ENCODE measurements at places on chromosomes 5 and 9.
A peak's percentile ranks its signal among the peaks of the same experiment; 100 is the strongest.

DNA sequence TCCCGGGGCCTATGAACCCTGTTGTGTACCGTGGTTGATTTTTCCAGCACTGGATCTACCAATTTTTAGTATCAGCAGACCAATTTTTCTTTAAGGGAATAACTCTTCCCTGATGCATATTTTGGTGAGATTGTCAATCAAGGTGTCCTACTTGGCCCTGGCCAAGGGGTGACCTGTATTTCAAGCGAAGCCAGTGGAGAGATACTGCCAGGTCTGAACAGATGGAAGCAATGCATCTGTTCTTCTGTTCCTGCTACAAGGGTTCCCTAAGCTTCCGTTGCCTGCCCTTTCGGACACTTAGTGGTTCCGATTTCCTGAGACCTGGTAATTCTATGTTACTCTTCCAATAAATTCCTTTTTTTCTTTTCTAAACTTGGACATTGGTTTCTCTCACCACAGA lies 37.3 kb downstream of the ADAM19 start:
- no peak for DNase-seq

DNA sequence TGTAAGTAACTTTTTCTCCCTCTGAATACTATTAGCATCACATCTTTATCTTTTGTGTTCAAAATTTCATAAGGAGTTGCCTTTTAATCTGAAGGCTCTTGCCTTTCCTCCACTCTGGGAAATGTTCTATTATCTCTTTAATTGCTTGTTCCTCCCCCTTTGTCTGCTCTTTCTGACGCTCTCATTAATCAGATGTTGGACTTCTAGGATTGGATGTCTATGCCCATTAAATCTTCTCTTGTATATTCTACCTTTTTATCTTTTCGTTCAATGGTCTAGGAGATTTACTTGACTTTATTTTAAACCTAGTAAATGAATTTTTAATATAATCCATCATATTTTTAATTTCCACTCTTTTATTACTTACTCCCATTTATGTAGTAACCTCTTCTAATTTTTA lies 76.7 kb downstream of the MARCHF3 start:
- DNase-seq = no peak

- DNase-seq = no peak
These were observed 27.3 kb downstream of the DMGDH start for GRCh38 chr5:79042188-79042587.

DNA sequence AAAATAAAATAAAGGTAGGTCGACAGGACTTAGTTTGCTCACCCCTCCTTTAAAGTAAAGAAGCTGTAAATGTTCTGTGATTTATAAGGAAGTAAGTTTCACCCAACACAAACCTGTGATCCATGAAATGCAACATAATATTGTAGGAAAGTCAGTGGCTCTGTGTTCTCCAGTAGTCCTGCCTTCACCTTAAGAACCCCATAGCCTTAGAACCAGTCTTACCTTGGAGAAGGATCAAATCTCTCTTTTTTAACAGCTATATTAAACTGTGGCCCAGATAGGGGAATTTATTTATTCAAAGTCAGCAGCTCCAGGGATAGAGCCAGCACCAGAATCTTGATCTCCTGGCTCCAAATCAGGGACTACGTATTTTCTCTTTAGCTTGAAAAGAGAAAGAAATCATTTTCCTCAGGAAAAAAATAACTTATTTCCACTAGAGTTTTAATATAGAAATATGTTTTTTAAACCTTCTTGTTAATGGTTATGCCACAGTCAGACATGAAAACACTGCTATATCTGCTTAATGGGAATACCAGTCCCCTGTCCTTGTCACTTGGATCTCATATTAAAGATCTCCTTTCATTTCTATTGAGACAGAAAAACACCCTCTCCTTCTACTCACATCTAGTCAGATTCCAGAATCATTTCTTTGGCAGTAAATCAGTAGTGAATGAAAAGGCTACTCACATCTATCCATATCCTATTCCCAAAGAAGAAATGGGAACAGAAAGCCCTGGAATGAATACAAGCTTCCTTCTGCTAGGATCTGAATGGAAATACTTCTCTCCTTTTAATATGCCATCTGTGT lies 269.2 kb upstream of the TNC start:
- DNase-seq = no peak

GRCh38 chr9:134333234-134333873 lies 7.1 kb downstream of the RXRA start:
- no peak for DNase-seq

GRCh38 chr9:136645903-136646754 lies 16.6 kb upstream of the EGFL7 start:
- DNase-seq = peak; percentile 27

DNA sequence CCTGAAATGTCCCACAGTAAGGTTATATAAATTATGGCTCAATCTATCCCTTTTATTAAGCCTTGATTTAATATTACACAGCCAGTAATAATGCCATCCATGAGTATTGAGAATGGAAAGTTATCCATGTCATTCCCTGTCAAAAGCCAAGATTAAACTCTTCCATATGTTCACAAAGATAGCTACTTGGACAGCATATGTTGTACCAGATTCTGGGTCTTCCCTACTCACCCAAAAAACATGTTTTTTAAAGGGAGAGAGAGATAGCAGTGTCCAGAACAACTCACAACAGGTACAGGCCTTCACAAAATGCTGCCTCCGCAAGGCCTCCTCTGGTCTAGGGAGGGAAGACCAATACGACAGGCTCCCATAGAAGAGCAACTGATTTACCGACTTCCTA lies 15.4 kb downstream of the CDK5RAP2 start:
- DNase-seq = no peak

DNA sequence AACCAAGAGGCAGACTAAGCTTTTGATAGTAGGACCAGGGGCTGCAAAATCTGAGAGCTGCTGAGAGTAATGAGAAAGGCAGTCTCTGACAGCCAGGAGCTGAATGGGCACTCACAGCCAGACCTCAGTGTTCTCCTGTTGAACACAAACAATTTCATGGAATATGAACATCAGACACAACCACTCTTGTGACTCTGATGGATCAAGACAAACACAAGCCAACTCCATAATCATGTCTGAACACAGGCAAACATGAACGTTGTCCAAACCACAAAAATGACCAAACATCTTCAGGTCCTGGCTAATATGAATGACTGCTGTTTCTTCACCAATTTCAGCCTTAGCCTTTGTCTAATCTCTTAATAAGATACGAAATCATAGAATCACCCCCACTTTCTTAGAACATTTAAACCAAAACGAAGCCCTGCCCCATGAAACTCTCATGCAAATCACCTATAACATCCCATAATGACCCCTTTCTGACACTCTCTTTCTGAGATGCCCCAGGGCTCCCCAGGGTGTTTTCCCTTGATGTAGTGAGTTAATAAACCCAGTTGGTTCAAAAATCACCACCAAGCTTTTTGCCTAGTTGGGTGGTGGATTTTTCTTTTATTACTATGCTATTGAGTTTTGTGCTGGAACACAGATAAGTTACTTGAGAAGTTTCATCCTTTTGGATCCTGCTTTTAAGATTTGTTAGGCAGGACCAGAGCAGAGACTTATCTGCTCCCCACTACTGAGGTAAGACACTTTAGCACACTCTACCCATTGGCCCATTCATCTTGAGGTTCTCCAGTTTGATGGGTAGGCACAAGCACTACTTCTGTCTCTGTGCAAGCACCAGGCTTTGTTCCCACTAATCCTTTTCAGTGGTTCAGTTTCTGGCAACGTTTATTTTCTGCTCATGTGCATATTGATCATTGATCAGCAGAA lies 5.9 kb upstream of the ERAP2 start:
- no peak for DNase-seq

DNA sequence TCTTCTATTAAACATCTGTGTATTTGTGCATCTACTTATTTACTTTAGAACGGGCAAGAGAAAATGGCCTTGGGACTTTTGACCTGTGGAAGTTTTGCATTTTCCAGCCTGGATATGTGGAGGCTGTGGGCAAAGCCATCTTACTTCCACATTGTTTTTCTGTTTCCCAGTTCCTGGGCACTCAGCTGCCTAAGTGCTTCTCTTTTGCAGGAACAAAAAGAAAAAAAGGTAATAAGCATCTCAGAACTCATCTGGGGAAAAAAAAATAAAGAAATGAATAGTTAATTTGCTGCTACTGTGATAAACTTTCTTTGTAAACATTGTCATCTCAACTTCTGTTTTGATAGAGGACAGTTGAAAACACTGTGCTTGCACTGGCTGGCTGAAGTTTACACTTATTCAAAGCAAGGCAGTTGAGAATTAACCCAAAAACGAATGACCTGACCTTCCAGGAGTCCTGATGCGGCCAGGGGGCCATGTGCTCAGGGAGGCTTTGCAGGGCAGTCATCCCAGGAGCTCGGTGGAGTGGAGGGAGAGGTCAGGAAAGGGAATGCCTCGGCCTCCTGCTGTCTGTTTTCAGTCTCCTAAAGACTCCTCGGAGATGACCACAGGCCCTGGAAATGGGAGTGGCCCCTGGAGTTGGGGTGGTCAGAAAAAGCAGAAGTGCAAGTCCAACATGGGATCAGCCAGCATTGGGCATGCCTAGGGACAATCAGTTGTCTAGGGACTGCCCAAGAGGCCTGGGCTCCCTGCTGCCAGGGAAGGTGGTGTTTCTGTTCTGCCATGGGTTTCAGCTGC lies 75.5 kb downstream of the RAI14 start:
- DNase-seq = no peak

- no peak for DNase-seq
These were observed 77.7 kb downstream of the FOXD1 start for GRCh38 chr5:73370640-73371583.

GRCh38 chr5:68739752-68740151 lies 354.1 kb upstream of the SLC30A5 start:
- DNase-seq = no peak

DNA sequence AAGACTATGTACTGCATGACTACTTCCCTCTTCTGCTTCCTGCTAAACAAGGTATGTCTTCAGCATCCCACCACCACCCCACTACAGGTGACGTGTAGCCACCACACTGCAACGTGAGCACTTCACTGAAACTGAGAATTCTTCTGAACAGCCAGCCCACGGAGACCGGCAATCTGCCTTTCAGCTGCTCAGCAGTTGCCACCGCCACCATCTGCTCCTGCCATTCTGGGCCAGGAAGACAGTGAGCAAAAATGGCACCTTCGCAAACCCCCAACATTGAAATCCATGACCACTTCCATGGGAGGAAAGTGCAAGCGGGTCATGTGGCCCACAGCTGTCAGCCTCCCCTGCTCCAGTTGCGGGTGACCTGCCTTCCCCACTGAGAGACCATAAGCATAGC lies 443.4 kb upstream of the ST8SIA4 start:
- DNase-seq = no peak

GRCh38 chr5:95669540-95669939 lies 13.3 kb downstream of the SPATA9 start:
- peak; percentile 33 for DNase-seq

DNA sequence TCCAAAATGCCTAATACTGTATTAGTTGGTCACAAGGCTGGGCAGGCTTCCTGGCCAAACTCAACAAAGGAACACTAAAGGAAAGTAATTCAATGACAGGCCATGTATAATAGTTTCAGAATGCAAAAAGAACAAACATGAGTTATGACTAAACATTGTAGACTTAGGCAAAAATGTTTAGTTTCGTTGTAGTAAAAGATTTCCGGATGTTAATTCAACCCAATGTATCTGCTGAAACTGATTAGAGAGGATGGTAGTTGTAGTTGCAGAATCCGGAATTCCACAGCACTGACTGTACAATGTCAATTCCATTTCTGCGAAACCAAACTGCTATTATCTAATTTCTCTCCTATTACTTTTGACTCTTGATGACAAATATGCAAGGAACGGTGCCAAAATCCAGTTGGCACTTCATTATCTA lies 117.9 kb upstream of the FST start:
- no peak for DNase-seq

- DNase-seq = no peak
These were observed 51.7 kb upstream of the TUT7 start for GRCh38 chr9:86405926-86406325.

DNA sequence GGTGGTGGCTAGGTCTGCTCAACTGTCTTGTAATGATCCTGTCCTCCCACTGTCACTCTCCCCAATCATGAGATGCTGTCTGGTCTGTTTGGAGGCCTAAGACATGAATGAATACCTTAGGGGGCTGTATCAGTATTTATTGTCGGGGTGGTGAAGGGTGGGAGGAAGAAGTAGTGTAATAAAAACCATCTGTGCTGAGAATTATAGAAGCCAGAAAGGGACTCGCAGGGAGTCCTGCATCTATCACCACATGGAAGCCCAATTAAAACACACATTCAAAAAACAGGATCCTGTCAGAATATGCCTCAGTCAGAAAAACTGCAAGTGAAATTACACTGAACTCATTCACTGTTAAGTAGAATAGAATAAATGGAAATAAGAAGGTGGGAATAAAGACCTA lies 1134.3 kb upstream of the C9orf72 start:
- DNase-seq = no peak

DNA sequence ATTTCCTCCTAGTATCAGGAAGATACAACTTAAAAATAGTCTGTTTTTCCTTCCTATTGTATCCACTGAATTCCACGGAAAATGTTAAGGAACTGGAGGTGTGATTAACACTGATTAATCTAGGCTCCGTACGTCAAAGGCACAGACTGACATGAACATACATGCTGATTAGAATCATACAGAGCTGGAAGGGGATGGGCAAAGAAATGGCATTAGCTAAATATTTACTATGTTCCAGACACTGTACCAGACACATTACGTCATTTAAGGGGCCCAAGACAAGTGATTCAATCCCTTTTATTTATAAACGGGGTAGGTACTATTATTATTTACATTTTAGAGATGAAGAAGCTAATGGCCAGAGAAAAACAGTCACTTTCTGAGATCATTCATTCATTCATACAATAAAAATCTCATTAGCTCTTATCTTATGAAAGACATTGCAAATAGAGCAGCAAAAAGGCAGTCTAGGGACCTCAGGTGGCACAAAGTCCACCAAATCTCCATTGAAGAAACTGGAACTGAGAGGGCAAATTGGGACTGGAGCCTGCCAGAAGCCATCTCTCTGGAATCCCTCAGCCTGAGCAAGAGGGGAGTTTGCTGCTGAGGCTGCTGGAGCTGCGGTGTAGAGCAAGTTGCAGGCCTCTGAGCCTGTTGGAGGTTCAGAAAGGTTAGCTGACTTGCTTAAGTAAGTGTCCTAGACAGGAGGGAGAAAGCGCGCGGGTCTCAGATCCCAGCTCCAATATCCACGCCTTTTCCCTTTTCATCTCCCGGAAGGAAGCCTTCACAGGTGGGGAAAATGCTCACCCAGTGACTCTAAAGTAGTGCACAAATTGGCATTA lies 1.6 kb upstream of the TGFBR1 start:
- peak; percentile 2 for DNase-seq

- no peak for DNase-seq
These were observed 303.0 kb downstream of the CSNK1G3 start for GRCh38 chr5:123814801-123815470.

DNA sequence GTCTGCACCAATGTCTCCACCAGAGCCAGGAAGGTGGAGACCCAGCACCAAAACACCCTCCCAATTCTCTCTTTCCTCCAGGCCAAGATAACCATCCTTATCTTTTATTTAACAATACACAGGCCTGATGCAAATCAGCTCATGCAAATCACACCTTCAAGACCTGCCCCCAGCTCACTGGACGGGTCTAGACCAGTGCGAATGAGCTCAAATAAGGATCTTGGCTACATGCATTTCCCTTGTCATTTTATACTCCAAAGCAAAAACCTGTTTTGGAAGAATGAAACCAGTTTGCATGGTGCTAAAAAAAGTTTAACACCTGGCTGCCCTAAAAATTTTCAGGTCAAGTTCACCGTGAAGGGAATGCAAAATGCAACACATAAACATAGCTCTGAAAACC lies 31.9 kb upstream of the DAPK1 start:
- DNase-seq = no peak

- no peak for DNase-seq
These were observed 25.6 kb upstream of the POU4F3 start for GRCh38 chr5:146313027-146313426.
